Heart right ventricle (tissue), 16 donors: ENCODE measurements at places on chromosomes 13 and 19. TPM values are rescaled to one million over a fixed set of nuclear protein-coding genes. Genes with fewer than 3 reads are reported as not detected.

The MYH14 gene
- 149 TPM for polyA plus RNA-seq

DNA sequence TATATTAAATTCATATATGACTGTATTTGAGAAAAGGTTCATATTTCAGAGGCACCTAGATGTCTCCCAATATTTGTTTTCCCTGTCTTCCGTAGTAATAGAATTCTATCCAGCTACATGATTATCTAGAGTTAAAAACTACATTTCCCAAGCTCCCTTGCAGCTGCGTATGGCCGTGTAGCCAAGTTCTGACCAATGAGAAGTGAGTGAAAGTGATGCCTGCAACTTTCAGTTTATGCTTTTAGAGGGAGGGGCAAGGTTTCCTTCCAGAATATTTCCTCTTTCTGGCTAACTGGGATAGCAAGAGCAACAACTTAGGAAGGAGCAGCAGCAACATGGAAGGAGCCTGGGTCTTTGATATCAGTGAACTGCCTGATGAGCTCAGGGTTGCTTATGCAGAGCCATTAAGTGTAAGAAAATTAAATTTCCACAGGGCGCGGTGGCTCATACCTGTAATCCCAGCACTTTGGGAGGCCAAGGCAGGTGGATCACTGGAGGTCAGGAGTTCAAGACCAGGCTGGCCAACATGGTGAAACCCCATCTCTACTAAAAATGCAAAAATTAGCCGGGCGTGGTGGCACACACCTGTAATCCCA is 23.2 kb upstream of the CYP2A13 start:
- no peak for DNase-seq

The FLT3 gene
- polyA plus RNA-seq = 0.15 TPM

The FSD1 gene
- polyA plus RNA-seq = 0.10 TPM

- DNase-seq = no peak
Measured at GRCh38 chr19:41535029-41535622, 40.8 kb upstream of the CEACAM21 start.

DNA sequence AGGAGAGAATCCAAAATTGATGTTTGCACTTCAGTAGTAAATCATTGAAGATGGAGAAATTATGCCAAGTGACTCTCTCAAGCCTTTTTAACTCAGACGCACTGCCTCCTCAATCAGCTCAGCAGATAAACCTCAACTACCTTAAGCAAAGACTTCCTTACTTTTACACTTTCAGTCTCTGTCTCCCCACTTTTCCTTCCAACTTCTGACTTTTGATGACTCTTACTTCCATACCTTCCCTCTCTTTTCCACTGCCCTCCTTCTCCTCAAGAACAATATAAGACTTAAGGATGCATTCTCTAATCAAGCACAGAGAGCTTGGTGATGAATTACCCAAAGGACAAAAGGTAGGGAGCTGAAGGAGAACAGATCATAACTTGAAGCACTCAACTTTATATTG is 4.8 kb upstream of the DACH1 start:
- no peak for DNase-seq

GRCh38 chr13:39811696-39812095 is 156.2 kb downstream of the COG6 start:
- no peak for DNase-seq

DNA sequence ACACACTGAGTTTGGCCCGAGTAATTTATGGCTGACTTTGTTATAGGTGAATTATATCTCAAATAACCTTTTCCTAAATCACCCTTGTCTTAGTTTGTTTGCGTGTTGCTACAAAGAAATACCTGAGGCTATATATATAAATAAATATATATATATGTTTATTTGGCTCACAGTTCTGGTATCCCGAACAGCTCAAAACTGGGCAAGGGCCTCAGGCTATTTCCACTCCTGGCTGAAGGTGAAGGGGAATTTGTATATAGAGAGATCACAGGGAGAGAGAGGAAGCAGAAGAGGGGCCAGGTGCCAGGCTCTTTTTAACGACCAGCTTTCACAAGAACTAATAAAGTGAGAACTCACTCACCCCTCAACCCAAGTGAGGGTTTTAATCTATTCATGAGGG is 159.9 kb upstream of the STARD13 start:
- DNase-seq = no peak

DNA sequence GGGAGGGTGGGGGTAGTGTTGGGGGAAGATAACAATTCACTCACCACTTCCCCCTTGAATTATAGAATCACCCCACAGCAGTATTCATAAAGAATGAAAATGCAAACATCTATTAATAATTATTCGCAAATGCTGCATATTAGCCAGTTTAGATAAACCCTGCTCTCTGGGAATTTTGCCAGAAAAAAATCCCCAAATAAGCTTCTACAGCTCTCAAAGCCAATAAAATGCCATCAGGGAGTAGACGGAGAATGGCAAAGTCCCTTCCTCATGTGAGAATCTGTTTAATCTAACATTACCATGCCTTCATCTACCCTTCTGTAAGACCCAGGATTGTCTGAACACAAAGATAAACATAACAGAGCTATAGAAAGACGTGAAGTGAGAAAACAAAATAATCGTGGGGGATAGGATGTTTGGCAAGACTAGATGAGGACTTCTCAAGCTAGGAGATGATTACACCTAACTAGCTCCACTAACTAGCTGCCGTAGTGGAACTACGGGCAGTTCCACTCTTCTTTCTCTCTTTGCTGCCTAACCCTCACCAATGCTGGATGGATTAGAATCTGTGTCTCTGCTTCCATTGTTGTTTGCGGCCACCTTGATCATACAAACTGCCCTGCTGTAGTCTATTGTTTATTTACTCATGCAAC is 32.4 kb upstream of the CACNA1A start:
- DNase-seq = no peak

GRCh38 chr19:3732108-3732507 is 23.9 kb downstream of the TJP3 start:
- no peak for DNase-seq

DNA sequence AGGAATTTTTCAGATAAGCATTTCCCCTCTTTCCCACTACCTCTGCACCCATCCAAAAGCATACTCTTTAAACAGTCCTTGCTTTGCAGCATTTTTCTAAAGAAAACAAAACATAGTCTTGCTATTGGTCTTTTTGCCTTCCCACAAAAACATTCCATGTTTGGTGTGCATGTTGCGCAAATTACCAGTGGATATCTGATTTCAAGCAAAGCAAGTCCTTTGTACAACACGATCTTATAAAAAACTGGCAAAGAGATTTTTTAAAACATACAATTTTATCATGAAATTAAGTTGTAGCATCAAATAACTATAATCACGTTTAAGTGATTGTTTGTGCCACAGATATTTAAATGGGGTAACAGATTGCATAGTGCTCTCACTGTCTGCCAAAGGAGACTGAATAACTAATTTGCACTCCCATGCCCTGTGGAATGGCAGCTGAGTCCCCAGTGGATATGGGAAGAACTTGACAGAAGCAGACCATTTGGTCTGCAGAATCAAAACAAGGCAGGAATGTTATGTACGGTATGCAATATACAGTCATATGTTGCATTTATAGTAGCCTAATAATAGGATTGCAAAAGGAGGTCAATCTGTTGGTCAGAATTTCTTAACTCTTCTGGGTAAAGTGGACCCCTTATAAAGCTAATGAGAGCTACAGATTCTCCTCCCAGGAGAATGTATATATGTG is 285.7 kb downstream of the TBC1D4 start:
- no peak for DNase-seq

GRCh38 chr19:11236324-11237301 is 2.8 kb upstream of the ANGPTL8 start:
- DNase-seq = no peak

- DNase-seq = no peak
Measured at GRCh38 chr13:104953588-104953987, 1581.9 kb downstream of the EFNB2 start.

DNA sequence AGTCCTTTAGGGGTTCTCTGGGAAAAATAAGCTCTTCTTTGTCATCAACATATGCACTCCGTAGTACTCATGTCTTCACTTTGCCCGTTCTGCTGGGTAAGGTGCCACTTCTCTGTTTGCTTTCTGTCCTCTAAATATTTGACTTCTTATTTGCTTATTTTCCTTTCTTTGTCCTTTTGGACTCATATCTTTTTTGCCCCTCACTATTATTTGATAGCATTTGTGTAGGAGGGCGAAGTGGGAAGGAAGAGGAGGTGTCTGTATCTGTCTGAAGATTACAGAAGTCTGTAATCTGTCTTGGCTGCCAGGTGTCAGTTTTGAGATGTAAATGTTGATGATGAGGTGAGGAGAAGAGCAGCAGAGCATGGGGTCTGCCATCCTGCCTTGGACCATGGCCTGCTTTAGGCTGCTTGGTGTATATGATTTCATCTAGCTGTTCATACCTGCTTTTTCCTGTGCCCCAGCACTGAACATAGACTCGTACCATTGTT is 30.8 kb downstream of the USPL1 start:
- no peak for DNase-seq

DNA sequence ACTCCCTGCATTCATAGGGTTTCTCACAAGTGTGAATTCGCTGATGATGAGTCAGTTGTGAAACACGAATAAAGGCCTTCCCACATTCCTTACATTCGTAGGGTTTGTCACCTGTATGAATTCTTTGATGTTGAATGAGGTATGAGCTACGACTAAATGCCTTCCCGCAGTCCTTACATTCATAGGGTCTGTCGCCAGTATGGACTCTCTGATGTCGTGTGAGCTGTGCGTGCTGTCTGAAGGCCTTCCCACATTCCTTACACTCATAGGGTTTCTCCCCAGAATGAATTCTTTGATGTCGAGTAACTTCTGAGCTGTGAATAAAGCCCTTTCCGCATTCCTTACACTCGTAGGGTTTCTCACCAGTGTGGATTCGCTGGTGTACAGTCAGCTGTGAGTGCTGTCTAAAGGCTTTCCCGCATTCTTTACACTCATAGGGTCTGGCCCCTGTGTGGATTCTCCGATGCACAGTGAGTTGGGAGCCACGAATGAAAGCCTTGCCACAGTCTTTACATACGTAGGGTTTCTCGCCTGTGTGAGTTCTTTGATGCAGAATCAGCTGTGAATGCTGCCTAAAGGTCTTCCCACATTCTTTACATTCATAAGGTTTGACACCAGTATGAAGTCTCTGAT is 30.5 kb upstream of the COX7A1 start:
- no peak for DNase-seq

DNA sequence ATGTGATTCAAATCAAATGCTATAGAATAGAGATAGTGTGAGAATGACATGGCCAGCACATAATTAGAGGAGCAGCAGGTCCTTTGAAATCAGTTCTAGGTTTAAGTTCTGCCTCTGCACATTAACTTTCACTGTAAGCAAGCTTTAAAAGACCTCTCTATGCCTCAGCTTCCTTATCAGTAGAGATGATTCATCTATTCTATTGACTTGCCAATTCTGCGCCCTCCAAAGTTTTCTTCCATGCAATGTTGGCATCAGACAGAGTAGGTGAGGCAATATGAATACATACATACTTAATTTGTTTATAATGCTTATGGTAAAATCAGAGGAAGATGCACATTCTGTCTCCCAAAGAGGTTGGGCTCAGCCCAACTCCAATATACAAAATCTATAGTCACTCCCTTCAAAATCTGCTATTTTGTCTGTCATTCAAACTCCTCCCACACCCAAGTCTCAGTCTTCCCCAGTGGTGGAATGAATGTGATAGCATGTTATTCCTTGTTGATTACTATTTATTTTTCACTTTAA is 525.5 kb downstream of the RFC3 start:
- no peak for DNase-seq

The SAE1 gene
- 11.9 TPM for polyA plus RNA-seq

The TSSK6 gene
- 0.29 TPM for polyA plus RNA-seq

The DMPK gene
- polyA plus RNA-seq = 377 TPM

DNA sequence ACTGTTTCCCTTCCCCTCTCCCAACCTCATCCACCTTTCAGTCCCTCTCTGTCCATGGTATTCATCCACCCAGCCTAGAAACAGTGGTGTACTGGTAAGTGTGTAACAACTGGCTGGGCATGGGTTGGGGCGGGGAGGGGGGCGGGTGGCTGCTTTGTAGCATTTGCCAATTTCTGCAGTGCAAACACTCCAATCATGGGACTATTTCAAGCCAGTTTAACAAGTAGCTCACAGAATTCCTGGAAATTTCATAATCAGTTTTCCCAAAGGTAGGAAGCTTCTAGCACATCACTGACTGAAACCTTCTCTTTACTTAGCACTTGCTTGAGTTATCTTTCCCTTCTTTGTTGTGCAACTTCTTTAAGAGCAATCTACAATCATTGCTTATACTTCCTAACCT is 100.8 kb upstream of the WASF3 start:
- DNase-seq = no peak

GRCh38 chr13:50456111-50456510 is 387.4 kb downstream of the DLEU7 start:
- DNase-seq = no peak

GRCh38 chr19:43351998-43352746 is 1.3 kb upstream of the CD177 start:
- DNase-seq = no peak

- peak; percentile 96 for DNase-seq
Measured at GRCh38 chr19:10334588-10335351, 1.4 kb upstream of the RAVER1 start.

DNA sequence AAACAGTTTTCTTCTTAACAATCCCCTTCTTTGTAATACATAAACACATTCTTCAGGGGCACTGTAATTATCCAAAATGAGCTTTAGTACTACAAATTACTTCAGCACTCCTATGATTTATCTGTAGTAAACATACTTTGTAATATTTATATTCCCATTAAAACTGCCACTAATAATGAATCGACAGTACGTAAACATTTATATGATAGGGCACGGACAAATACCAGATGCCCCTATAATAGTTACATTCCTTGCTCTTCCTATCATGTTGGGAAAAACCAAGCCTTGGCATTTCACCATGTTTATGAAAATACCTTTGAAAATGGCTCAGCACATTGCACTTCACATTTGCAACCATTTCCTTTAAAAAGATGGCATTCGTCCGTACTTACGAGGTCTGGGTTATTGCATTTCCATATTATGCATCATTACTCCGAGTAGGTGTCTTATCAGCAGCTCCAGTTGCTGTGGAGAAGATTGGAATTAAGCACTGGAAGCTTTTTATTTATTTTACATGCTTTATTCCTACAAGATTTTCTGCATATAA is 1043.4 kb downstream of the DIAPH3 start:
- DNase-seq = no peak

- DNase-seq = no peak
Measured at GRCh38 chr13:105406551-105406950, 1128.9 kb downstream of the EFNB2 start.

GRCh38 chr13:61880578-61881283 is 465.1 kb upstream of the PCDH20 start:
- no peak for DNase-seq

DNA sequence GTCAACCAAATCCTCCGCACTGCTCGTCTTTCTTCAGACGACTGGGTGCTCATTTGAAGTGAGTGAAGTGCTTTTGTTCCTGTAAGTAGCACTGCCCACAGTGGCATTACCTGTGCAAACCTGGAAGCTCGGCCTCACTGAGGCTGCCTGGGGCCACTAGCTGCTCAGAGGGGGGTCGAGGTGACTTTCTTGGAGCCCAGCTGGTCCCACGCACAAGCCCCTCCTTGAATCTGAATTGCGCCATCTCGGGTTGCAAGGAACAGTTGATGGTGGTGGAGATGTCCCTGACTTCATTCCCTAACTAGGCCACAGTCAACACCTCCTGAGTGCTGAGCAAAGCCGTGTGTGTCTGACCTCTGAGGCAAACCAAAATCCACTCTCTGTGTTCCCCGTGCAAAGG is 79.3 kb upstream of the GPR183 start:
- DNase-seq = no peak

- DNase-seq = no peak
Measured at GRCh38 chr13:111389621-111390521, 69.4 kb downstream of the TEX29 start.

- no peak for DNase-seq
Measured at GRCh38 chr19:13881692-13882418, 4.9 kb downstream of the NANOS3 start.

The PTPRS gene
- polyA plus RNA-seq = 4.9 TPM

The F10 gene
- polyA plus RNA-seq = 4.6 TPM
